ENCODE measurements at places on chromosomes 1 and 21.

GRCh38 chr1:156906206-156906906 lies 12.8 kb downstream of the PEAR1 start:
- peaks cover 10% of the 10 kb centered on the region for H3K27me3 ChIP-seq
- H3K36me3 ChIP-seq = no peaks in the 10 kb centered on the region
- no peak overlapping the region for H3K27ac ChIP-seq

GRCh38 chr1:225835856-225836255 lies 25.9 kb downstream of the EPHX1 start:
- H3K27ac ChIP-seq = no peak overlapping the region
- H3K4me3 ChIP-seq = no peak overlapping the region
- peaks cover 2% of the 10 kb centered on the region for H3K36me3 ChIP-seq

DNA sequence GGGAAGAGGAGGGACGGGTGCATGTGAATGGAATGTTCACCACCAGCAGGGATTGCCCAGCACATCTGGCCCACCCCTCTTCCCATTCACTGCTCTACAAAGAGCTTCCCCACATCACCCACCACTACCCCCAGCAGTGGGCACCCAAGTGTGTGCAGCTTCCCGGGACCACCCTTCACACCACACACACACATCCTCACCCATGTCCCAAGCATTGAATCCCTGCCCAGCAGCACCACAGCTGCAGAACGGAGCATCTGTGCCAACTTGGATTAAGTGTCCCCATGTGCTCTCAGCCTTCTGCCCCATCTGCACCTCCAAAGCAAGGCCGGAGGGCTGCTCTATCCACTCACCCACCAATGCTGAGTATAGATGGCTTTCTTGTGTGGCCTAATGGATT lies 141.4 kb downstream of the PSMG1 start:
- no peak overlapping the region for H3K27ac ChIP-seq
- no peaks in the 10 kb centered on the region for H3K27me3 ChIP-seq
- H3K4me1 ChIP-seq = peaks cover 13% of the 10 kb centered on the region
- H3K36me3 ChIP-seq = no peaks in the 10 kb centered on the region
- no peak overlapping the region for H3K4me3 ChIP-seq
- DNase-seq = no peak

- no peak overlapping the region for H3K27ac ChIP-seq
- DNase-seq = no peak
- peaks cover 15% of the 10 kb centered on the region for H3K4me1 ChIP-seq
Observed at GRCh38 chr1:38589036-38589435, 270.5 kb downstream of the RRAGC start.

- no peak overlapping the region for H3K4me3 ChIP-seq
- peaks cover 14% of the 10 kb centered on the region for H3K4me1 ChIP-seq
- no peaks in the 10 kb centered on the region for H3K27me3 ChIP-seq
Observed at GRCh38 chr1:26483980-26484379, 11.7 kb downstream of the HMGN2 start.

DNA sequence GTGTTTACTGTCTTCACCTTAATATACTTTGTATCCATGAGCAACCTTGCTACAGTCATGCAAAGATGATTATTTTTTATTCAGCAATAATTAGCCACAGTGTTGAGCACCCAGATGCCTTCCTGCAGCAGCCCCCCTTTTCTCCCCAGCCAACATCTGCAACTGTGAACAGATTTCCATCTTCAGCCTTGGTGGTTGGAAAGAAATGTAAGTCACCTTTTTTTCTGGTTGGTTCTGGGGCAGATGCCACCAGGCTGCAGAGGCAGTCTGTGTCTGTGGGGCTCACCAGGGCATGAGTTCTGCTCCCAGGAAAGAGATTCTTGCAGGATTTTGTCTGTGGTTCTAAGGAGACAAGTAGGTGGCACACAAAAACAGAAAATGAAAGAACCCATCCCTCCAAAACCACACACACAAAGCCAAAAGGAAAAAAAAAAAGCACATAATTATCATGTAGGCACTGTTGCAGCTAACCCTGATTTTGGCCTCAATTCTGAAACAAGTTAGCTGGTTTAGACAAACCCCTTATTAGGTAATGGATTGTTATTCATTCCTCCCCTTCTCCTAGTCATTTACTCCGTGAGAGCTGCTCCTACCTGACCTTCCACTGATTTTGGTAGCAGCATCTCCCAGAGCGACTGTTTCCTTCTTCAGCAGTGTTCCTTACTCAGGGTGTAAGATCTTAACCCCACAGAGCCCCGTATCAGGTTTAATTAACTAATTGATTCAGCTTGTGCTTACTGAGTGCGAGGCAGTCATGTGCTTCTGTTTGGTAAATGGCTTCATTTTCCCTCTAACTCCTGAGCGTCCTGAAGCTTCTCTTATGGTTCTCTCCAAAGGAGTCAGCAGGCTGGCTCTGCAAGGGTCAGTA lies 36.5 kb downstream of the GALNT2 start:
- peak overlapping the region; percentile 84 for H3K4me3 ChIP-seq
- peak overlapping the region; percentile 12 for H3K27ac ChIP-seq

- DNase-seq = no peak
- H3K4me3 ChIP-seq = no peak overlapping the region
- no peaks in the 10 kb centered on the region for H3K36me3 ChIP-seq
- no peak overlapping the region for H3K27ac ChIP-seq
- no peaks in the 10 kb centered on the region for H3K4me1 ChIP-seq
- peaks cover 11% of the 10 kb centered on the region for H3K27me3 ChIP-seq
Observed at GRCh38 chr1:68460935-68461334, 11.2 kb upstream of the RPE65 start.

- H3K4me3 ChIP-seq = peak overlapping the region; percentile 99
- no peaks in the 10 kb centered on the region for H3K36me3 ChIP-seq
Observed at GRCh38 chr1:235863699-235864093, 3.0 kb downstream of the LYST start.

- H3K27ac ChIP-seq = no peak overlapping the region
- H3K27me3 ChIP-seq = no peaks in the 10 kb centered on the region
- DNase-seq = no peak
- no peaks in the 10 kb centered on the region for H3K36me3 ChIP-seq
Observed at GRCh38 chr1:51487628-51488027, 31.4 kb downstream of the EPS15 start.

DNA sequence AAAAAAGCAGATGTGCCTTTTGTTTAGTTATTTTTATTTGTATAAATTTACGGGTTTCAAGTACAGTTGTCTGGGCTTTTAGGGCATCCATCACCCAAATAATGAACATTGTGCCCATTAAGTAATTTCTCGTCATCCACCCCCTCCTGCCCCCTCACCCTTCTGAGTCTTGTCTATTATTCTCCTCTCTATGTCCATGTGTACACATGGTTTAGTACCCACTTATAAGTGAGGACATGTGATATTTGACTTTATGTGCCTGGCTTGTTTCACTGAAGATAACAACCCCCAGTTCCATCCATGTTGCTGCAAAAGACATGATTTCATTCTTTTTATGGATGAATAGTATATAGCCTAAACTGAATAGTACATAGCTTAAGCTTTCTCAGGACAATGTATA lies 189.2 kb downstream of the ZP4 start:
- no peaks in the 10 kb centered on the region for H3K4me1 ChIP-seq
- no peak overlapping the region for H3K4me3 ChIP-seq
- H3K27ac ChIP-seq = no peak overlapping the region
- H3K27me3 ChIP-seq = no peaks in the 10 kb centered on the region
- no peaks in the 10 kb centered on the region for H3K36me3 ChIP-seq
- no peak for DNase-seq

GRCh38 chr1:54153535-54154439 lies 987 bp upstream of the CDCP2 start:
- no peaks in the 10 kb centered on the region for H3K4me1 ChIP-seq
- H3K27me3 ChIP-seq = no peaks in the 10 kb centered on the region
- H3K27ac ChIP-seq = no peak overlapping the region
- DNase-seq = no peak
- no peaks in the 10 kb centered on the region for H3K36me3 ChIP-seq

DNA sequence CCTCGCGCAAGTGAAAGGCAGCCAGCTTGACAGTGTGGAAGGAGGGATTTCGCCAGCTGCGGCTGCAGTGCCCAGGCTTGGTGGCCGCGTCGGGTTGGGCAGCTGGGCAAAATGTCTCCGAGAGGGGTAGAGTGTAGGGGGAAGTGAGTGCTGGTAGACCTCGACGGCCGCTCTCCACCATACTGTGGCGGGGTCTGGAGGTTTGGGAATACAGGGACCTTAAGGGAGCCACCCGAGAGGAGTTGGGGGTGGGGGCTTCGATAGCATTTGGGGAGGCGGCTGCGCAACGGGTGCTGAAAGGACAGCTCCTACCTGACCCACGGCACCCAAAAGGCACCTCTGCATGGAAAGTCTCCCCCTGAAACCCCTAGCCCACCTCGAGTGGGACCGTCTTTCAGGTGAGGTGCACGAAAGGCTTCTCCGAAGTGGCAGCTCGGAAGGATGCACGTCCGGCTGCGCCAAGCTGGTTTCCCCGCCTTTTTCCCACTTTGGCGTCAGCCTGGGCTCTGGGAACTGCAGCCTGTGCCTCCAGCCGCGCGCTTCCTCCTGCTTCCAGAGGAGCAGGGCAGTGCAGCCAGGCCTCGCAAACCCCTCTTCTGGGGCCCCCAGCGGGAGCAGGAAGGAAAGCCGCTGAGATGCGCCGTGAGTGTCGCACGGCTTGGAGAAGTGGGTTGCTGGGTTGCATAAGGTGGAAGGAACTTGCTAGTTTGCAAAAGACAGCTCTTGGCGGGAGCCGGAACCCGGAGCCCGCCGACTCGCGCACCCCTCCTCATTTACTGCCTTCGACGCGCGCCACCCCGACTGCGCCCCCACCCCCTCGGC lies 531 bp upstream of the HMGN2 start:
- peaks cover 46% of the 10 kb centered on the region for H3K4me1 ChIP-seq
- H3K4me3 ChIP-seq = peak overlapping the region; percentile 93
- DNase-seq = peak; percentile 49
- peaks cover 31% of the 10 kb centered on the region for H3K36me3 ChIP-seq
- no peaks in the 10 kb centered on the region for H3K27me3 ChIP-seq
- H3K27ac ChIP-seq = no peak overlapping the region

- no peak overlapping the region for H3K4me3 ChIP-seq
- H3K4me1 ChIP-seq = peaks cover 5% of the 10 kb centered on the region
- no peak for DNase-seq
- H3K27me3 ChIP-seq = peaks cover 24% of the 10 kb centered on the region
Observed at GRCh38 chr1:933603-933940, 9.8 kb downstream of the SAMD11 start.

GRCh38 chr1:60283690-60284089 lies 210.1 kb upstream of the C1orf87 start:
- H3K27me3 ChIP-seq = no peaks in the 10 kb centered on the region
- no peak overlapping the region for H3K27ac ChIP-seq
- no peak for DNase-seq
- H3K4me1 ChIP-seq = no peaks in the 10 kb centered on the region
- no peak overlapping the region for H3K4me3 ChIP-seq

DNA sequence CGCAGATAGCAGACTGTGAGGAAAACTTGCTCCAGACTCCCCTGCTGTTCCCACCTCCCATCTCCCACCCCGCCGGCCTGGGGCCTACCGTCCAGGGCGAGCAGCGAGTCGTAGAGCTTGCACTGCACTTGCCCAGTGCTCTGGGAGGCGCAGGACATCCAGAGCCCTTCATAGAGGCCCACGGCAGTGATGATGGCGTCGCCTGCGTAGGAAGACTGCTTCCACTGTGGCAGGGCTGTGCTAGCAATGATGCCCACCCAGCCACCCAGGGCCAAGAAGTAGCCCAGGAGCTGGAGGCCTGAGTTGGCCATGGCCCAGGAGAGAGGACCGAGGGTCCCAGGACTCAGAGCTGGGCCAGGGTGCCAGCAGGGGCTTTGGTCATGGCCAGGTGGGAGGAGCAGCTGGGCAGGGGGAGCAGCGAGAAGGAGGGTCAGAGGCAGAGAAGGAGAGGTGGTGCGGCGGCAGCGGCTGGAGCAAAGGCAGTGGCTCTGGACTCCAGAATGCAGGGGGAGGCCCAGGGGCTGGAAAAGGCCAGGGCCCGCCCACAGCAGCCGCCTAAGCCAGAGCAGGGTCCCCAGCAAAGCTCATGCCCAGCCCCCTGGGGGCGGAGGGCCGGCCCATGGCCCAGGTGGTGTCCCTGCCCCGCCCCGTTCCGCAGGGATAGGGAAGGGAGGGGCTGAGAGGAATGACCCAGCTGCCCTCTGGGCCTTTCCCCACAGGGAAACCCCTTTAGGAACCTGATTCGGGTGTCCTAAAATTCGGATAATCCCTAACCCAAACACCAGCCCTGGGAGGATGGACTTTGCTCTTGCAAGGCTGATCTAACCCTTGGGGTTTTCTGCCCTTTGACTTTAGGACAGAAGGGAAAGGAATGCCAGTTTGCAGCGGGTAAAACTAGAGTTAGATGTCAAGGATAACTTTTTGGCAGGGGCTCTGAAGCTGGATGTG lies at the start of gene CLDN19:
TSS of gene CLDN19 (minus strand) at position 484 of the 948 bp plus-strand sequence. CDS start at position 311, 173 bp downstream.
- no peaks in the 10 kb centered on the region for H3K36me3 ChIP-seq
- DNase-seq = no peak
- no peaks in the 10 kb centered on the region for H3K27me3 ChIP-seq
- H3K27ac ChIP-seq = no peak within 1 kb of the TSS
- peaks cover 11% of the 10 kb centered on the region for H3K4me1 ChIP-seq

DNA sequence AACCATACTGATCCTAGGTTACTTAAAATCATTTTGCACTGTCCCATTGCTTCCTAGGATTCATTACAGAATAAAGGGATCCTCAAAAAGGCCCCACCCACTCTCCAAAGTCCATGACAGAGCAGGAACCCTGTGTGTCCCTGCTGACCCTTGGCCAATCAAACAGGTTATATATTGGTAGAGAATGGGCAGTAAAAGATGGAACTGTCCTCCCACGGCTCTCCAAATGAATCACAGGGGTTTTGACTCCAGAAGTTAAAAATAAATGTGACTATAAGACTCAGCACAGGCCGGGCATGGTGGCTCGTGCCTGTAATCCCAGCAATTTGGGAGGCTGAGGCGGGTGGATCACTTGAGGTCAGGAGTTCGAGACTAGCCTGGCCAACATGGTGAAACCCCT lies 65.5 kb downstream of the ACOT7 start:
- no peaks in the 10 kb centered on the region for H3K4me1 ChIP-seq
- H3K36me3 ChIP-seq = no peaks in the 10 kb centered on the region
- no peak overlapping the region for H3K27ac ChIP-seq
- no peak overlapping the region for H3K4me3 ChIP-seq
- H3K27me3 ChIP-seq = no peaks in the 10 kb centered on the region

DNA sequence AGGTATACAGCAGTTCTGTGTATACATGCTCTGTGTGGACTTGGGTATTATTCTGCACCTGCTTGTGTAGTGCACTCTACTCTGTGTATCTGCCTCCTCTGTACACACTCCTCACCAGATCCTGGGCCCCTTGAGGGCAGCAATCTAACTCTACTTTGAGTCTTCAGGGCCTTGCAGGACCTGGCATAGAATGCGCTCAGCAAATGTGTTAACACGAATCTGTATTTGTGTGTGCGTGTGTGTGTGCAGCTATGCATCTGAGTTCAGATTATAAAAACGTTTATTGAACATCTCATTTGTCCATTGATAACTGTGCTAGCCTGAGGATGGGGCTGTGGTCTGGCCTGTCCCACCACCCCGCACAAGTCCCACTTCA lies 3.9 kb upstream of the MEF2D start:
- DNase-seq = peak; percentile 58
- H3K27ac ChIP-seq = peak overlapping the region; percentile 90
- H3K27me3 ChIP-seq = no peaks in the 10 kb centered on the region

DNA sequence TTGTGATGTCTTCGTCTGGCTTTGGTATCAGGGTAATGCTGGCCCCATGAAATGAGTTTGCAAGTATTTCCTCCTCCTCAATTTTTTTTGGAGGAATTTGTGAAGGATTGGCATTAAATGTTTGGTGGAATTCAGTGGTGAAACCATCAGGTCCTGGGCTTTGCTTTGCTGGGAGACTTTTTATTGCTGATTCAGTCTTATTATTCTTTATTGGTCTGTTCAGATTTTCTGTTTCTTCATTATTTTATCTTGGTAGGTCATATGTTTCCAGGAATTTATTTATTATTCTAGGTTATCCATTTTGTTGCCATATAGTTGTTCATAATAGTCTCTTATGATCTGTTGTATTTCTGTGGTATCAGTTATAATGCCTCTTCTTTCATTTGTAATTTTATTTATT lies 126.7 kb downstream of the RABGAP1L start:
- no peak for DNase-seq
- H3K4me3 ChIP-seq = no peak overlapping the region
- H3K4me1 ChIP-seq = peaks cover 9% of the 10 kb centered on the region

Data from activated T-cell treated with anti-CD3 and anti-CD28 coated beads, Interleukin-2, amount 50 U/mL, for 72 hours (primary cell).